Astrocyte of the cerebellum (primary cell): ENCODE measurements at places on chromosomes 7 and 10.

DNA sequence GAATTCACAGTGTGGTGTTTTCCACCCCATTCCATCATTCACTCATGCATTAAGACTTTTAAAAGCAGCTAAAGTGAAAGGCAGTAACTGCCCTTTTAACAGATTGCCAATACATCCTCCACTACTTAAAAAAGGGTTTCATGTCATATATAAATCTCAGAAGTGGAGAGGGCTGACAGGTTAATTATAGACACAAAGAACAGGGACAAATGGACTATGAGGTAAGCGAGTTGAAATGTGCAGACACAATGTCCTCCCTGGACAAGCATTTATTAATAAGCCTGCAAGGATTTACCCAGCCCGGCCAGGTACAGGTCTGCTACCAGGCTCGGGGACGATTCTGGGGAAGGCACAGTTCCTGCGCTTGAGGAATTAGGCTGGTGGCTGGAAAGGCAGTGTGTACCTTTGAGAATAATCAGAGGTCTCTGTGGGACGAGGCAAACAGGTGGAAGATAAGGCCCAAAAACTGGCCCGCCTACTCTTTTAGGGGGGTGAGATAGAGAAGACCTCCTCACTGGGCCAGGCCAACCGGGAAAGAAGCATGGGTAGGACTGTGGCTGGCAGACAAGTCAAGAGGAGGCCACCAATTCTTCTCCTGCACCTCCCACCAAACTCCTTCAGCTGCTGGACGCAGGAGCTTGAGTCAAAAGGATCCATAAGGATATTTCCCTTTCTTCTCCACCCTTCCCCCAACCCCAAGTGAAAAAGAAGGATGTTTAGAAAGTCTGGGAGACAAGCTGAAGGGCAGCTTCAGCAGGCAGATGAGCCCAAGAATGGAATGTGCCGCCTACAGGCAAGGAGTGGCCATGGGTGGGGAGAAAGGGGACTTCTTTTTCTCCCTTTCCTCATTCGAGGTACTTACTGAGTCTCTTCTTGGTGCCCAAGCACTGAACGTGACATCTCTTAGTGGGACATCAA lies 1.5 kb downstream of the PDLIM1 start:
- DNase-seq, result no peak

DNA sequence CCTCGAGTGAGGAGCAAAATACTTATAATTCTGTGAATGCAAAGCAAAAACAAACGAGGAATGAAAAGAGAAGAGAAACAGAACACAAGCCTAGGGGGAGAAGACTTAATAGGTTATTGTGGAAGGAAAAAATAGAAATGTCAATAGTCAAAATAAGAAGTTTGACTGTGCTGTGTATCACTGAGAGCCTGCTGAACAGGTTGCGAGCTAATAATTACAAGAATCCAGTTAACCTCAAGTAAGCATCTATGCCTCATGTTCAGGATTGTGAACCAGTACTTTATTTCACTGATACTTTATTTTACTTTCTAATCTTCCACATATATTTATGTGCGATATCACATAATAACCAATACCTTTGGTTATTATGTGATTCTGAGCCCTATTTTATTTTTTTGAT lies 316.7 kb downstream of the OTUD1 start:
- DNase-seq, result no peak

DNA sequence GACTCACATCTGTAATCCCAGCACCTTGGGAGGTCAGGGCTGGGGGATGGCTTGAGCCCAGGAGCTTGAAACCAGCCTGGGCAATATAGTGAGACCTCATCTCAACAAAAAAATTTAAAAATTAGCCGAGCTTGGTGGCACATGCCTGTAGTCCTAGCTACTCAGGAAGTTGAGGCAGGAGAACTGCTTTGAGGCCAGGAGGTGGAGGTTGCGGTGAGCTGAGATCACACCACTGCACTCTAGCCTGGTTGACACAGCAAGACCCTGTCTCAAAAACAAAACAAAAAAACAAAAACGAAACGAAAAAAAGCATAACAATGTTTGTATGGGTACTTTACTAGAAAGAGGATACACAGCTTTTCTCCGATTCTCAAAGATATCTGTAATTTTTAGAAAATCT lies 31.8 kb downstream of the WNT16 start:
- no peak for DNase-seq

DNA sequence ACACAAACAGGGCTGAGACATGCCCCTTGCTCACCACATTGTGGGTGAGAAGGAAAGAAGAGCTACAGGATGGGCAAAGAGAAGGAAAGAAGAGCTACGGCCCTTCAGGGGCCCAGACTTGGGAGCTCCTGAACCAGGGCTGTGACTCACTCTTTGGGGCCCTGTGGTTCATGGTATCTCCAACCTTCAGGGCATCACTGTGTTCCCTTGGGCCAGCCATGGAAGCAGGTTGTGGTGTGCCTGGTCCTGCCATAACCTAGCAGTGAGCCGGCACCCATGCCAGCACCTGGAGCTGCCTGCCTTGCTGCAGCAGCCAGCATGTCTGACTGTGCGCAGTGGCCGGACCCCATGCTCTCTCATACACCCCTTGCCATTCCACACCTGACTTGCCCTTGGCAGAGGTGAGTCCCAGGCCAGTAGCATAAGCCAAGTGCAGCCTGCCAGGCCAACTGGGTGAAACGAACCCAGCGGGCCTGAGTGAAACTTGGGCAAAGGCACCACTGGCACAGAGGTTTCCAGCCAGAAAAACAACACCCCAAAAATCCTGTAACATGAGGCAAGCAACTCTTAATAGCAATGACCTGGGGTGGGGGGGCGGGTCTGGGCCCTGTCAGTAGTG lies 89.0 kb upstream of the CACUL1 start:
- no peak for DNase-seq

DNA sequence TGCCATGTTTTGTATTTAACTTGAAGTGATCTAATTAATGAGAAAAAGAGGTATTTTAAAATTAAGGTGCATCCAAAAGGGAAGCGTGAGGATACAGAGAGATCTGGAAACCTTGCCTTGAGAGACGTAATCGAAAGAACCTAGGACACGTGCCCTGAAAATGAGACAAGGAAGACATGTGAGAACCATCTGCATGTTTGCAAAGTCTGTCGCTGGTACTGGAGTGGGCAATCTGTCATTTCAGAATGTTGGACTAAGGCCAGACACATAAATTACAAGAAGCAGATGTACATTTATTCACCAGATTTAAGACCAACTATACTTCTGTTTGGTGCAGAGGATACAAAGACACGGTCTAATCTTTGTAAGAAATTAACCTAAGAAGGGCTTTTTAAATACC lies 9.2 kb downstream of the AGR2 start:
- DNase-seq, result no peak

- no peak for DNase-seq
These were observed 51.3 kb downstream of the IKZF1 start for GRCh38 chr7:50355817-50356178.

- DNase-seq, result no peak
These were observed 2.2 kb downstream of the MTG1 start for GRCh38 chr10:133396035-133396624.

DNA sequence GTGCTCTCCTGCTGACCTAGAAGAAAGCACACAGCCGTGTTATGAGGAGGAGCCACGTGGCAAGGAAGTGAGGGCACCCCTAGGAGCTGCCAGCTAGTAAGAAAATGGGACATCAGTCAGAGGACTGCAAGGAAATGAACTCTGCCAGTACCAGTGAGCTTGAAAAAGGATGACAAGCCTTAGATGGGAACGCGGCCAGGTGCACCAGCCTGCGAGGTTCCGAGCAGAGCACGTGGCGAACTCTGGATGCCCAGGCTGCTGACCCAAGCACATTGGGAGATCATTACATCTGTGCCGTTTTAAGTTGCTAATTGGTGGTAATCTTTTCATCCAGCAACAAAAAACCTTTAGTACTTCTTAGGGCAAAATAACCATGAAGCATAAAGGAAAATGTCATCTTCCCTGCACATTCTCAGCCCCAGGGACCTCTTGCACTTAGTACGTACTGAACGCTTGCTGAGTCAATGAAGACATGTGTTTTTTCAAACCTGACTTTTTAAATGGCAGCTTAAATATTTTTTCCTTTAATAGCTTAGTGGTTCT lies 69.4 kb downstream of the AMZ1 start:
- DNase-seq, result peak; percentile 9

GRCh38 chr10:111511751-111512150 lies 434.9 kb downstream of the ADRA2A start:
- DNase-seq, result no peak

DNA sequence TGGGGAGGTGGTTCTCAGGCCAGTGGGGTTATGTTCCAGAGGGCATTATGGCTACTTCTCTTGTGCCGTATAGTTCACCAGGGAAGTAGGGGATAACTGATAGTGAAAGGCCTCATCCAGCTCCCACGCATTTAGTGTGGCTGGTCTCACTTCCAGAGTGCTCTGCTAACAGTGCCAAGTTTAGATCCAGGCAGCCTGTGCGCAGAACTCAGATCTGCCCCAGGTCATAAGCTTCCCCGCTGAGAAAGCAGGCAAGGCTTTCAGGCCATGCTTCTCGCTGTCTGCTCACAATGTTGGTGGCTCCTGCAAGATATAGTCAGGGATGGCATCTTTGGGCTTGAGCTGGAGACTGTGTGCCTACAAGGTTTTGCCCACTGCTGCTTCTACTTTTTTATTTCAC lies 11.3 kb downstream of the AGK start:
- no peak for DNase-seq

DNA sequence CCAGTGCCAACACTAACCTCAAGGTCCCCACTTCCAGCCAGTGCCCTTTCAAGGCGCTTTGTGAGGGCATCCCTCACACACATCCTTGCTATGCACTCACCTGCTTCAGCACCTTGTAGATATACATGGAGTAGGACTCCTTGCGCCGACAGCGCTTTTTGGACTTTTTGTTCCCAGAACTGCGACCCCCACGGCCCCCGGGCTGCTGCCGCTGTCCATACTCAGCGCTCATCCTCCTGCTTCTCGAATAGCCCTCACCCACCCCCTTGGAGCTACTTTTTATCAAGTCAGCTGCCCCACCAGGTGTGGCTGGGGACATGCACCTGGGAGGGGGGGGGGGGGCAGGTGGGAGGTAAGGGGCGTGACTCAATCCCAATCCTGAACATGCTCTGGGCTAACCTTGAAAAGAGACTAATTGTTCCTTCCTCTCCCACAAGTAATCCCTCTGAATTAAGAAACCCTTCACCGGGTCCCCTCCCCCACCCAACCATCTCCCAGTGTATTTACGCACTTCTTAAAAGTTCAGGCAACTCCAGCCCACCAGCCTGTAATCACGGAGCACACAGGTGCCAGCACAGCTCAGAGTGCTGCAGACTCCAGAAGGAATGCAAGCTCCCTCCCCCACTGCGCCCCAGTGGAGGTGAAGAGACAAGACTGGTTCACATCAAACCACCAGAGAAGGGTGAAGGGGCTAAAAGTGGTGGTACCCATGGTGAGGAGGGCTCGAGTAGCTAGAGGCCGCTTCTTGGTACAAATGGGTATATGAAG lies at the start of gene H2BK1:
Gene H2BK1, minus strand, starts transcription at position 402 of the 768 bp plus-strand sequence. Its CDS starts 170 bp downstream, at position 232.
- DNase-seq, result no peak

DNA sequence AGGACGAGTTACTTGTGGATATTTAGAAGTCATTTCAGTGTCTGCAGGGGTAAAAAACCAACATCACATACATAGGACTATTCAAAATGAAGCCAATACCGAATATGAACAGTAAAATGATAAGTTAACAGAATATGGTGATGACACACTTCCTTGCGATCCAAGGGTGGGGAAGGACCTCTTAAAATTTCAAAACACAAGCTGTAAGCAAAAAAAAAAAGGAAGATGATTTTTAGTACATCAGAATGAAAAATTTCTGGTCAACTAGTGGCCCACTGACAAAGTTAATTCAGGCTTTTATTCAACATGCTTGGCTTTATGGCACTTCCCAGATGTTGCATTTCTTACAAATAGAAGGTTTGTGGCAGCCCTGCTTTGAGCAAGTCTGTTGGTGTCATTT lies 19.0 kb upstream of the GALNTL5 start:
- no peak for DNase-seq

- no peak for DNase-seq
These were observed 549.4 kb upstream of the C7orf33 start for GRCh38 chr7:148041156-148041555.

- DNase-seq, result no peak
These were observed 488.0 kb upstream of the POM121L12 start for GRCh38 chr7:52547308-52547910.

DNA sequence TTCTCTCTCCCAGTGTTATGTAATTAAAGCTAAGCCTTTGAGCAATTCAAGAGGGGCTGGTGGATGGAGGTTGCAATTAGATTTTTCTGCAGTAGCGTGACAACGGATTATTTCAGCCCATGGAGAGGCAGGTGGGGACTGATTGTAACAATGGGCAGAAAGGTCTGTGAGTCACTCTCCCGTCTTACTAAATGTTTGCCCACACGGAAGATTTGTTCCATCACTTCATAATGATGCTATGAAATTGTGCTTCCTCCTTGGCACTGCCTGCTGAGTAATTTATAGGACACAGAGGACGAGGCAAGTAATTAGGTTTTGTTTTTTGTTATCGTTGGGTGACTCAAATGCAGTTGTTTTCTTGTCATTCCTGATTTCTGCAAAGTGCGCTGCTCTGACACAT lies 594.5 kb upstream of the DPP6 start:
- no peak for DNase-seq

DNA sequence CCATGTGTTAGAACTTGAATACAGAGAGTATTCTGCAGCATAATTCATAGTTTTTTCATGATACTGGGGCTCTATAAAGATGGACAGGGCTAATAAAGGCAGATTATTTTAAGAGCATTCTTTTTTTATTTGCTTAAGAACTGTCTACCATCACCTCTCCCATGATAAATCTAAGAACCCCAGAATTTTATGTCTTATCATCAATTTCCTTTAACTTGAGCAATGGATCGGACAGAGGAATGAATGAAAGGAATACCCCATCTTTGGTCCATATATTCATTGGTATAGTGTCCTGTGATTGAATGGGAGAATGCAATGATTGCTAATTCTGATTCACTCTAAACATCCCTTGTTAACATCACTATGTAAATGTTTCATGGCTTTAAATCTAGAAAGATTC lies 946.3 kb upstream of the LRRN3 start:
- no peak for DNase-seq

DNA sequence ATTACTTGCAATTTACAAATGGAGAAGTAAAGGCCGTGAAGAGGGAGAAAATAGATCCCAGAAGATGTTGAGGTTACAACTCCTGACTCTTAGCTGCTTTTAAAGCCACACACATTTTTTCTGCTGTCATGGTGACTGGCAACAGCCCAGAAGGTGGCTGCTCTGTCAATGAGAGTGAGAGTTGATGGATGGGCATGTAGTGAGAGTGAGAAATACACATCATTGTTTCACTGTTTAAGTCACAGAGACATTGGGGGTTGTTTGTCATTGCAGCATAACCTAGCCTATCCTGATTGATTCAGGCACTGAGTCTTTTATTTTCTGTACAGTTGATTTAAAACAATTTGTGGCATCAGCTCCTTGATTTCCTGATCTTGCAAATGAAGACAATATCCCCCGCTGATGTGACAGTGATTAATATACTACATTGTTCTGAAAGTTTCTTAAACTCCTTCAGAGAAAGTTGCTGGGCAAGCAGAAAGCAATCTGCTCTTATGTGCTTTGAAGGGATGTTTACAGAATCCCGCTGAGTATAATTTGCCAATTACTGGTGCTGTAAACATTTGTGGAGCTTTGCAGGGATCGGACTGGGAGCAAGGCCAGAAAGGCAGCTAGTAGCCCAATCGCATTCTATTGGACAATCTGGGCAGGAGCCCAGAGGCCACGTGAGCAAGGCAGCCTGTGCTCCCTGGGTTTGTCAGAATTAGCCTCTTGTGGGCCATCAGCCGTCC lies 229.6 kb downstream of the PRPF18 start:
- peak; percentile 97 for DNase-seq

- DNase-seq, result no peak
These were observed 213.6 kb downstream of the CELF2 start for GRCh38 chr10:11231285-11231684.

GRCh38 chr10:64873088-64873487 lies 1351.9 kb downstream of the REEP3 start:
- DNase-seq, result no peak

- no peak for DNase-seq
These were observed 258.6 kb downstream of the CNTNAP2 start for GRCh38 chr7:146375170-146375569.
